ENCODE measurements at places on chromosomes 3 and 15.

DNA sequence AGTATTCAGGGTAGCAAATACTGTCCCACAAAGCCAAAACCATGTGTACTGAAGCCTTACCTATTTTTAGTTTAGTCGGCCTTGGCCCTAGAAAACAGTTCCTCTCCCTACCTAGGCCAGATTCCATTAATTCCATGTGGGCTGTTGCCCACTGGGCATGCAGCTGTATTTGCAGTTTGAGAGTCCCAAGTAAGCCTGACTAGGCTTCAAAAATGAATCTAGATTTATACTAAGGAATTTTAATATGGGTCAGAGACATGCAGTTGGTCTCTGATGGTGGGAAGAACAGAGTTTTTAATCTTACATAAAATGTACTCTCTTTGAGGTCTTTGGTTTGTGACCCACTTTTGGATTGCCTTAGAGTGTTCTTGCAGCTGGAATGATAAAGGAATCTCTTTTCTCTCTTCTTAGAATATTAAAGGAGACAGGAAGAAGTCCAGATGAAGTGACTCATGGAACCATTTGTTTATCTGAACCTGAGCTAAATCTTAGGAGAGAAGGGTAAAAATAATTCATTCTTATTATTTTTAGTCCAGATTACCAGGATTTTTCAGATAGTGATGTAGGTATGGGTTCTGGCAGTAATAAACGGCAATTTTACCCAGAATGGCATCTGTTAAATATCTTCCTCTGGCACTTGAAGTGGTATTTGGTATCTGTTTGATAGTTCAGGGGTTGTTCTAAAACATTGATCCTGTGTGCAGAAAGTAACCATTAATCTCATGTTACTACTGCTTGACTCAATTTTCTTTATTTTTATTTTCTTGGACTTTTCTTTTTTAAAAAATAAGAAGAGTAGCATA is 33.8 kb downstream of the GLCE start:
- no peak for DNase-seq

DNA sequence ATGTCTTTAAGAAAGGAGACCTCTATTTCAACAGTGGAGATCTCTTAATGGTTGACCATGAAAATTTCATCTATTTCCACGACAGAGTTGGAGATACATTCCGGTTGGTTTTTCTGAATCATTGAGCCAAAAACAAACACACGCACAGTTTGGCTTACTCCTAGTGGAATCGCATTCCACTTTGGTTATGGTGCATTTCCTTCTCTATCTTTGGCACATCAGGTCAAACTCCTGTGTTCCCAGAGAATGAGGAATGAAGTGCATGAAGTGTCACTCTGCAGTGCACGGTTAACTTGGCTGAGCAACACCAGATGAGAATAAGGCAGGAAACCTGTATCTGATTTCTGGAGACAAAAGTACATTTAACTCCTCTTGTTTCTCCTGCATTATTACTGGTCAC is 38.5 kb downstream of the HDC start:
- DNase-seq = no peak

- no peak for DNase-seq
Measured at GRCh38 chr3:12929801-12930200, 88.4 kb upstream of the RPL32 start.

DNA sequence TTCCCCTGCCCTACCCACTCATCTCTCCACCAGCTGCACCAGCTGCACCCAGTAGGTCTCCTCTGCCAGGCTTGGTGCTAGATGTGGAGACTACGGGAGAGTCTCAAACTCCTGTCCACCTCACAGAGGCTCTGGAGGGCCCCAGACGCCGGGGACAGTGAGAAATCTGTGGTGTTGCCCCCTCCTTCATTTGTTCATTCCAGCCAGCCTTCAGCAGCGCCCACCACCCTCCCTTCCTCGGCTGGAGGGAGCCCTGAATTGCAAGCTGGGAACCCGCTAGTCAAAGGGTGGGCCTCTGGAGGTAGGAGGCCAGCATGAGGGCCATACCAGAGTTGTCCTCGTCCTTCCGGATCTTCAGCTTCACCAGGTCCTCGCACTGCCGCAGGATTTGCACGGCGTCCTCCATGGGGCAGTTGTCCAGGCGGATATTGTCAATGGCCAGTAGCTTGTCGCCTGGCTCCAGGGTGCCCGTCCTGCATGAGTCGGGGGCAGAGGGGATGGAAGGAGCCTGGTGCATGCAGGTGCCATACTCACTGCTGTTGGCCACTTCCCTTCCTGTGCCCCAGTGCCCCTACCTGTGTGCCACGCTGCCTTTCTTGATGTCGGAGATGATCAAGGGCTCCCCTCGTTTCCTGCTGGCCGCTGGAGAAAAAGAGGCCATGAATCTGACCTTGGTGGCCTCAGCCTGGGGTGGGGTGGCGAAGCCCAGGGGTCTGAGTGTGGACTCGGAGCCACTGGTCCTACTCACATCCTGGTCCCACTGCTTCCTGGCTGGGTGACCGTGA is 29.1 kb downstream of the GRIP2 start:
- no peak for DNase-seq

DNA sequence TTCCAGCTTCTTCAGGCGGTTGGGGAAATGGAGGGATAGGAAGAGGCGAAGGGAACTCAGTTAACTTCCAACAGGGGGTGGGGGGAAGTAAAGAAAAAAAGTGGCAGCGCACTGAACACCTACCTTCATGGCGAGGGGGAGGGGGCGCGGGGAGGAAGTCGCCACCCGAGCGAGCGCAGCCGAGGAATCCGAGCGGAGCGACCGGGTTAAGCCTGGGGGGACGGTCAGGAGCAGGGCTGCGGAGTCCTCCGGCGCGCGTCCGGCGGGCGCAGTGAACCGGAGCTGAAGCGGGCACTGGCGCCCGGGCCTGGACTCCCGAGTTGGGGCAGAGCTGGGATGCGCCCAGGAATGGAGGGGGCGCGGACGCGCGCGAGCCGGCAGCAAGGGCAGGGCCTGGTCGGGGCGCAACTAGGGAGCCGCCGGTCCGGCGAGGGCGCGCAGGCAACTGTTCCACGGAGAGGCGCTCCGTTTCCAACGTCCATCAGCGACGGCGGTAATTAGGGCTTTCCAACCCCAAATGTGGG is at the start of gene WNT5A:
Gene WNT5A (minus strand): TSS at position 450 of the 524 bp plus-strand sequence. CDS start 321 bp downstream, at position 129.
- peak; percentile 9 for DNase-seq

DNA sequence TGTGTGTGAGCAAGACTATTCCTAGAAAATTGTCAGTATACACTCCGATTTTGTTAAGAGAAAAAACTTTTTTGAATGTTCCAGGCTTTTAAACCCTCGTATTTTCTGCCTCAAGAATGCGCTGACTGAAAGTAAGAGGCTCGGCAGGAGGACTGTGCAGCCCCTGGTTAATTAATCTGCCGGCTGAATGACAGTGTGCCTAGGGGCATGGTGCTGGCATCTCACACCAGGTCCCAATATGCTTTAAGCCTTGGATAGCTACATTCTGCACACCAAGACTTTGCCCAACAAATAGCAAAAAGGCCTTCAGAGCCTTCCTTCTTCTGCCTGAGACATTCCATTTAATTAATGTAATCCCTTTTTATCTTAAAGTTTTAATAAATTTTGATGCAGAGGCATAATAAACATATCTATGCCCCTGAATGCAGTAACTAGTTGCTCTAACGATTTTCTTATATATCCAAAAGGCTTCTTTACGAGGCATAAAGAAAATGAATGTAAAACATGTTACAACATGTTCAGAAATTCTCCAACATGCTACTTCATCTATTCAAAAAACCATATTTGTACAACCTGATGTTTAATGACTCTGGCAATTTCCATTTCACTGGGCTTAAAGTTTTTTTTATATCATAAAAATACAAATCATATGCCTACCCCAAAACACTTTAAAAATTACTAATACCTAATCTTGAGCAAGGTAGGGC is 37.9 kb downstream of the DPH6 start:
- no peak for DNase-seq

DNA sequence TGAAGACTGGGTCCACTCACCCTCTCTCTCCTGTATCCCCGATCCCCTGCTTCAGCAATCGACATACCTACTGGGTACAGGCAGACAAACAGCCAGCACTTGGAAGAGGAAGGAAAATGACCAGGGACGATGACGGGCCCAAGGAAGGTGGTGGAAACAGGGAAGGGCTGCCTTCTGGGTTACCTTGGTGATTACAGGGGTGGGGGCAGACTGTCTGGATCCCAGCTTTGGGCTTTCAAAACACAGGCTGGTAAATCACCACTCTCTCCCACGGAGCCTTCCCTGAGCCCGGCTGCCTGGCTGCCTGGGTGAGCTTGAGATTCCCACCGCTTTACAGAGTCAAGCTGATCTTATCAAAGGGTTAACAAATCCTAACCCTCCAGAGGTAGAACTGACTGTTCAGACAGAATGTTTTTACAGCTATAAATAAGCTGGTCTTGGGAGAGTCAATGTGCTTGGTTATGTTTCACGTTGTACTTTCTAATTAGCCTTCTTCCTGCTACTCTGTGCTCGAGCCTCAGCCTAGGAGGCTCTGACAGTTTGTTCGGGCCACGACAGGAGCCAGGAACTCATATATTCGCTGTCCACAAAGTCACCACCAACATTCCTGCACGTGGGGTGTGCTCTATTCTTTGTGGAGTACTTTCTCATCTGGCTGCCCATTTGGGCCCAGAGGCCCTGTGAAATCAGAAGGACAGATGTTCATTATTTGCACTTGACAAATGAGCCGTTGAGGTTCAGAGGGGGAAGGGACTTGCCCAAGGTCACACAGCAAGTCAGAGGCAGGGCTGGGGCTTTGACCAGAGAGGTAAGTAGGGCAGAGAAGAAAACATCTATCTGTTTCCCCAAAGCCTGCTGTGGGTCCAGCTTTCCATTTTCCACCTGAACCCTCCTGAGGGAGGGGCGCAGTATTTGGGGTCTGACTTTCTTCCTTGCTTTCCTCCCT is 63.5 kb downstream of the FEM1B start:
- DNase-seq = no peak

GRCh38 chr15:26197719-26198118 is 334.6 kb upstream of the ATP10A start:
- DNase-seq = no peak

- no peak for DNase-seq
Measured at GRCh38 chr15:90114451-90114901, 12.2 kb upstream of the IDH2 start.

- no peak for DNase-seq
Measured at GRCh38 chr3:97882975-97883598, 61.3 kb downstream of the CRYBG3 start.

- DNase-seq = no peak
Measured at GRCh38 chr3:50260942-50261441, 8.0 kb upstream of the SEMA3B start.

DNA sequence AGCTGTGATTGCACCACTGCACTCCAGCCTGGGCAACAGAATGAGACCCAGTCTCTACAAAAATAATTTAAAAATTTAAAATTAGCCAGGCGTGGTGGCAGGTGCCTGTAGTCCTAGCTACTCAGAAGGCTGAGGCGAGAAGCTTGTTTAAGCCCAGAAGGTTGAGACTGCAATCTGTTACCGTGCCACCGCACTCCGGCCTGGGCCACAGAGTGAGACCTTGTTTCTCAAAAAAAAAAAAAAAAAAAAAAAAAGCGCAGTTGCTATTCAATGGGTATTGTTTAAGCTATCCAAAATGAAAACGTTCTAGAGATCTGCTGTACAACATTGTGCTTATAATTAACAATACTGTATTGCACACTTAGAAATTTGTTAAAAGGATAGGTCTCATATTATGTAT is 24.0 kb downstream of the ZNF148 start:
- DNase-seq = no peak

GRCh38 chr3:55964491-55964985 is 477.4 kb upstream of the WNT5A start:
- no peak for DNase-seq

DNA sequence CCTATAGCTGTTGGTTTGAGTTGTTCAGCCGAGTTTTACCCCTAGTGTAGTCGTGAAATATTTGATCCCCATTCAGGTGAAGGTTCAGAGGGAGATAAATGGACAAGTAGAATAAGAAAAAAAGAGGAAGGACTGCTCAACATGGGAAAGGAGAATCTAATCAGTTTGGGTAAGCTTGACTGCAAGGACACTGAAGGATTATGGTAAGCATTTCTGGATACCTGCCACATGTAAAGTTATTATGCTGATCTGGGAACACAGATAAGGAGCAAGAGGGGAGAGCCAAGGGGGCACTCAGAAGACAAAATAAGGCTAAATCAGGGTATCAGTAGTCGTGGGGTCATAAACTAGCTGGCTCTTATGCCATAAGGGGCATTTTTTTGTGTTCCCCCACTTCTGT is 49.9 kb downstream of the TFG start:
- no peak for DNase-seq

GRCh38 chr3:52091586-52092270 is 35.4 kb upstream of the DUSP7 start:
- no peak for DNase-seq

GRCh38 chr15:70793694-70794093 is 30.3 kb upstream of the UACA start:
- DNase-seq = no peak

GRCh38 chr15:27768732-27769475 is 330.2 kb downstream of the OCA2 start:
- DNase-seq = no peak

- peak; percentile 29 for DNase-seq
Measured at GRCh38 chr3:45057557-45057956, 31.5 kb downstream of the CLEC3B start.

DNA sequence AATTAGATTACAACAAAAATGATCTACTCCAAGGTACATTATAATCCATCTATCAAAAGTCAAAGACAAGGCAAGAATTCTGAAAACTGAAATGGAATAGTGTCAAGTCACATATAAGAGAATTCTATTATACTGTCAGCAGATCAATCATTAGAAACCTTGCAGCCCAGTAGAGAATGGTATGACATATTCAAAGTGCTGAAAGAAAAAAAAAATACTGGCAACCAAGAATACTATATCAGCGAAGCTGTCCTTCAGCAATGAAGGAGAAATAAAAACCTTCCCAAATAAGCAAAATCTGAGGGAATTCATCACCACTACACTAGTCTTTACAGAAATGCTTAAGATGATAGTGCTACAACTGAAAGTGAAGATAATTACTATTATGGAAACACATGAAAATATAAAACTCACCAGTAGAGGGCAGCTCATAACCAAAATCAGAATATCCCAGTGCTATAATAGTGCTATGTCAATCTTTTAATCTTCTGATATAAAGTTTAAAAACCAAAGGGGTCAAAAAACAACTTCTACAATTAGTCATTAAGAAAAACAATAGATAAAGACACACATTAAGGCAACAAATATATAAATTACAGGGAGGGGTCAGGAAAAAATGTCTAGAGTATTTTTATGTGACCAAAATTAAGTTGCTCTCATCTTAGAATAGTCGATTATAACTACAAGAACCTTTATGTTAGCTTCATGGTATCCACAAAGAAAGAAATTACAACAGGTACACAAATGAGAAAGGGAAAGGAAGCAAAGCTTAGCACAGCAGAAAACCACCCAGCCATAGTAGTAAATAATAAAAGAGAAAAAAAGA is 190.7 kb upstream of the CNTN6 start:
- DNase-seq = no peak

GRCh38 chr15:66195621-66196230 is 57.8 kb downstream of the MEGF11 start:
- no peak for DNase-seq

DNA sequence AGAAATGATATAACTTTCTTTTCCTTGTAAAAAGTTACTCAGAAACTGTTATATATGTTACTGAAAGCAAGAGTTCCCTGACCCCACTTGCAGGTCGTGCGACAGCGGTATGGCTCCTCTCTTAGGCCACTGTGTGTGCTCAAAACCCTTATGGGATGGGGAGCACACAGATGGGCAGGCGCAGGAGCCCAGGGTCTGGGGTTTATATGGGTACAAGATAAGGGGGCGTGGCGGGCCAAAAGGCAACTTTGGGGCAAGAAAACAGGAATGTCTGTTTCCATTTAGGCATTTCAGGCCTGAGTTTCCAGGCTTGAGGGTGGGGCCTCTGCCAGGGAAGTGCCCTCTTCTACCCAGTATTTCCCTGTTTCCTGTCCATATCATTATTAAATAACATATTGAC is 736.5 kb downstream of the VGLL3 start:
- no peak for DNase-seq
